T-helper 1 cell (primary cell): ENCODE measurements at places on chromosomes 2 and 18.

- DNase-seq = no peak
Measured at GRCh38 chr2:241573741-241574140, 15.2 kb downstream of the BOK start.

- no peak for DNase-seq
Measured at GRCh38 chr2:124308319-124309062, 283.4 kb downstream of the CNTNAP5 start.

DNA sequence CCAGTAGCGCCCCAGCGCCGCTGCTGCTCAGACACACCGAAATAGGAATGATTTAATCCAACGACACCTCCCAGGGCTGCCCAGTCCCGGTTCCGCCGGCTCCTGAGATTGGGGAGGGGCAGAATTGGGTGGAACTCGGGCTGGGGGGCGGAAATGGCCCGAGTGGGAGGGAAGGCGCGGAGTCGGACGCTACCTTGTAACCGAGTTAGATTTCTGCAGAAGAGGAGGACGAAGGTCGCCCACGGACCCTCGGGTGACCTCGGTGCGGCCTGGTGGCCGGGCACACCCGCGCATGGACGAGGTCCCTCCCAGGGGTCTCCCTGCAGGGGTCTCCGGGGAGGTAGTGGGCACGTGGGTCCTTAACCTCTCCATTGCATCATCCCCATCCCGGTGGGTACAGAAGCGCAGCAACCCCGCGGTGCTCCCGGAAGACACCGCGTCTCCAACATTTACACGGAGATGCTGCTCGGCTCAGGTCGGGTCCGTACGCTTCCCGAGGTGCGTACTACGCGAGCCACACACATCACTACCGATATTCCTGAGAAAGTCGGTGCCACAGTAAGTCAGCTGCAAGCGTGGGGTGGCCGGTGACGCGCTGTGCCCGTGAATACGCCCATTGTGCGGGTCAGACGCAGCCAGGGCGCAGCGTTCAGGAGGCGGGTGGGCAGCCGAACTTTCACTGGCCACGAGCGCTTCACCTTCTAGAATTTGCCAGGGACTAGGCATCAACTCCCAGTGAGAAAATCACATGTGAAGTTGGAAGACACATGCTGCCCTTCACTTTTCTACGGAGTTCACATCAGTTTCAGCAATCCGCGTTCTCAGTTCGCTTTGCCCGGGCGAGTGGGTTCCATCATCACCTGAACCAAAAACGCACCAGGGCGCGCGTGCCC lies 3.0 kb downstream of the ZNF516 start:
- DNase-seq = no peak

GRCh38 chr2:235640926-235641723 lies 147.3 kb downstream of the AGAP1 start:
- DNase-seq = no peak

GRCh38 chr2:86809481-86810121 lies 18.9 kb upstream of the CD8A start:
- DNase-seq = no peak

DNA sequence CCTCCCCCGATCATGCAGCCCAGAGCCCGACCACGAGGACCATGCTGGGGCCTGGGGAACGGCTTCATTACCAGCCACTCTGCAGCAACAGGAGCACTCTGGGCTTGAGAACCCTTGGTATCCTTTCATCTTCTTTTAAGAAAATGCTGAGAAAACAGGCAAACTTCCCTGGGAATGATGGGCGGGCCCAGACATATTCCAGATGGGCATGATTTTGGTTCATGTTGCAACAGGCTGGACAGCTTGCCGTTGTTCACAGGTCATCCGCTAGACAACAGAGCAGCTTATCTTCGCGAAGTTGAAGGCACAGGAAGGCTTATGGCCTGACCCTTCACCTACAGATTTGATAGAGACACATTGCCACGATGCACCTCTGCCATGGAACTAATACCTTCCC lies 121.0 kb downstream of the KLHL29 start:
- no peak for DNase-seq

GRCh38 chr2:150732064-150732463 lies 244.6 kb upstream of the RND3 start:
- no peak for DNase-seq

DNA sequence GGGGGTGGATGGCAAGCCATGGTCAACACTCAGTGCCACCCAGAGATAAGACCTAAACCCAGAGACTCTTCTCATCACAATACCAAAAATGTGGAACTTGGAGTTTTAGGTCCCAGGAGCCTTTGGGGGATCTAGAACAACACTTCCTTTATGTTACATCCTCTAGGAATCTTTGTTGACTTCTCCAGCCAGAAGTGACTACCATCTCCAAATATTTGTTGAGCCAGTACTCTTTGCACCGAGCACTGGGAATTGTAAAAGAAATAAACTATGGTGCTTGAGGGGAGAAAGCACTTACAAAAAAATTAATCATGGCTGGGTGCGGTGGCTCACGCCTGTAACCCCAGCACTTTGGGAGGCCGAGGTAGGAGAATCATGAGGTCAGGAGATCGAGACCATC lies 120.0 kb upstream of the TMEM200C start:
- DNase-seq = no peak

DNA sequence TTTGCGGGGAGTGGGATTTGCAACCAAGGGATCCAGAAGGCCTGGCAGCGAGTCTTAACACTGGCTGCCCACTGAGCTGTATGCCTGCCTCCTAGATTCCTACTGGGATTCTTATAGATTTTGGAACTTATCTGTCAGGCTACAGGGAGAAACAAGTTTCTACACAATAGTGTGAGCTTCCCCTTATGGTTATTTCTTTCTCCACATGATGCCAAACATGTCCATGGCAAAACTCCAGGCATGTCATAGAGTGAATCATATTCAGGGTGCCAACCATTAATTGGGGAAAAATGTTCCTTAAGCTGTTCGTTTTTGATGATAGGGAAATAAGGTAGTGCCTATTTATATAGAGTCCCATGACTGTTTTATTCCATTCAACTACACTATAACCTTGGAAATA lies 1185.2 kb upstream of the CELF4 start:
- no peak for DNase-seq

DNA sequence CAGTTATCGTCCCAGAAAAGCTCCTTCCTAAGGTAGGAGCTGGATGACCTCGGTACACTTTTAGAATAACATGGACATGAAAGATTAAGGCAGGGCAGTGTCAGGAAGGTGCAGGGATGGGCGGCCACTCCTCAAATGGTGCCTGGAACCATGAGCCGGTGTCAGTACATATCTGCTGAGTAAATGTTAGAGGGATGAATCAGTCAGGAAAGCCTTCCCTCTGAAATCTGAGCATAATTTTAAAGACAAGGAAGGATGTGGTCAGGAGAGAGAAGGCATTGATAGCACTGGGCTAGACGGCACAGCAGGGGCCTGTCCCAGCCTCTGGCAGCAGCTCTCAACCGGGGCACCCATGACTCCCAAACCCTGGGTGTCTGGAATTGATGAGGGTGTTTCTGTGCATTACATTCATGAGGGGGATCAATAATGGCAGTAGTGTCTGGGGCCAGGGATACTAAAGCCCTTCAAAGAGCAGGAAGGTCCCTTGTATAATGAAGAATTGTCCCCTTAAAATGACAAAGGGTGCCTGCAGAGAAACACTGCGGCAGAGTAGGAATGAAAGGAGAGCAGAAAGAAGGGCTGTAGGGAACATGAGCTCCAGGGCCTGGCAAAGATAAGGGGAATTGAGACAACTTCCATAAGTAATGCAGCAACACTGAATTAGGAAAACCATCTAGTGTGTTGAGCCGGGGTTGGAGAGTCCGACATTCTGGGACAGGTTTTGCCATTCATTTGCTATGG lies 162.3 kb upstream of the REV1 start:
- DNase-seq = no peak

DNA sequence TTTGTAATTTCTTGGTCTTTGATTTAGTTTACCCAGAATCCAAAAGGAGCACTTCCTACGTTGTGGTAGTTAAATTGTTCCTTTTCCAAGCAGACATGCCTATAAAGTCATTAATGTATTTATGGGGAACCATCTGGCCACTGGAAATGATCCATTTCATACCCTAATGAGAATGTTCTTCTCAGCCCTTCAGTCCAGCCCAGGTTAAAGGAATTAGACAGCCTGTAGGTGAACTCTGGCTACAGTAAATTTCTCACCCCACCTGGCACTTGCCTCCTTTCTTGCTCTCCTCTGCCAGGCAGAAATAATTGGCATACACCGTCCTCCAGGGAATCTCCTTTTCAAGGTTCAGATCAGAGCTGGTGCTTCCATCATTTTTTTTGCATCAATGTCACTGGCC lies 121.1 kb downstream of the SETBP1 start:
- no peak for DNase-seq

DNA sequence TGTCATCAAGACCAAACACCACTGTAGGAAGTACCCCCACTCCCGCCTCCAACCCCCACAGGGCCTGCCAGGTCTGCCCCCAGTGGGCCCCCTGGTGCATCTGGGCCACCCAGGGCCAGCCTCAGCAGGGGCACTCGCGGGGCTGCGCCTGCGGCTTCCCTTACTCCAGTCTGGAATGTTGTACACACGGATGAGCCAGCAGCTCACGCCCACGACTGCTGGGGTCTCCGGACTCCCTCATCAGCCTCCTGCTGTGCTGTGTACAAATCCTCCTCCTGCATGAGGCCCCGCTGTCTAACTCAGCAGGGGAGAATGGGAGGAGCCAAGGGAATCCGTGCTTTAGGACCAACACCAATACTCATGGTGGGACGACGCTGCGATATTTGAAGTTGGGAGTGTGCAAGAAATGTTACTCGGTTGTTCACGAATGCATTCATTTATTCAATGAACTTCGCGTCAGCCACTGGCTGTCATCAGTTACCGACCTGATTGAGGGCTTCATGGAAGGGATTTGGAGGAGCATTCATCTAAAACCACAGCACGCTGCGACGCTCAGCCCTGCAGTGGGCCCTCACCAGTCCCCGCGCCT lies 654 bp upstream of the ASB1 start:
- DNase-seq = no peak

GRCh38 chr18:79405019-79405780 lies 9.5 kb downstream of the NFATC1 start:
- DNase-seq = peak; percentile 56

DNA sequence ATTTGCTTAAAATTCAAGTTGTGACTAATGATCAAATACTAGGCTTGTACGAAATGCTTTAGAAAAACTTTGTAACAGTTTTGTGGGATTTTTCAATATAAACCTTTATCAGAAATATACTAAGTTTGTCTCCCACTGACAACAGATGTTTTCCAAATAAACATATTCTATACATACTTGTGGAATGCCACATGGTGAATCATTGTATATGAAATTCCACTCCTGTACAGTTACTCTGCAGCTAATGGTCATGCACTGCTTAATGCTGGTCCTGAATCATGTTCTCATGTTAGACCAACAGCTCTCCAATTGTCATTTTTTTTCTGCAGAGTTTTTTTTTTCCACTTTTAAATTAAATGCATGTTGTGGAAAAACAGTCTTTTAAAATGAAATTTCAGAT lies 90.1 kb downstream of the DPP4 start:
- no peak for DNase-seq

GRCh38 chr2:240916571-240917008 lies 10.5 kb downstream of the CROCC2 start:
- no peak for DNase-seq

DNA sequence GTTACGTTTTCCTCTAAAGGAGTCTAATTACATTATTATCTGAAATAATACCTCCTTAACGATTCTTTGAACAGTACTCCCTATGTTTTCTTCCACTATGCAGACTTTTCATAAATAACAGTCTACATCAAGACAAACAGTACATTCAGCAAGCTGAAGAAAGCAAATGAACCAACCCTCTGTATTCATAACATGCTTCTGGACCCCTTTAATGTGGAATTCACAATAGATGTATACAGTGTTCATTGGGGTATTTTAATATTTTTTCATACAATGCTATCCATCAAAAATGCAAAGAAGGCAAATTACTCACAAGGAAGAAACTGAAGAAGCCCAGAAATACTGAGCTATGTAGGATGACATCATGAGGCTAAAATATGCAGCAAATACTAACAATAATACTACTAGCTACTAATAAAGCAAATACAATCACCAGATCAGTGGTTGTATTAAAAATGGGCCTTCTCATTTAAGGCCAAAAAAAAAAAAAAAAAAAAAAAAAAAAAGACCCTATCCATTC lies 408.6 kb downstream of the MTX2 start:
- DNase-seq = no peak

DNA sequence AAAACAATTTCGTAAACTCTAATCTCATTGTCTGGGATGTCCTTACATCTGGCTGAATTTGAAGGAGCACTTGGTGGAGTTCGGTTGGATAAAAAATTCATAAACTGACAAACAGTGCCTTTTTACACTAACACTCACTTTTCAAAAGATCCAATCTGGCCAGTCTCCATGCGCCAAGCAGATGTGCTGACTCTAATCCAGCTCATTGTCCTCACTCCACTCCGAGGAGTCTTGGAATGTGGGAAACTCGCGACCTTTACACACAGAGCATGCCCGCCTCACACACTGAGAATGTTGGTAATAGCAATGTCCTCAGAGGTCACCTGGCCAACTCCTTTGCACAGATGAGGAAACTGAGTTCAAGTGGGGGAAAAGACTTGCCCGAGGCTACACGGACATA lies 66.8 kb downstream of the XDH start:
- no peak for DNase-seq

GRCh38 chr2:149271575-149271974 lies 58.8 kb upstream of the LYPD6 start:
- no peak for DNase-seq

GRCh38 chr18:5879479-5879882 lies 15.8 kb downstream of the TMEM200C start:
- DNase-seq = no peak

GRCh38 chr2:86003104-86003503 lies 102.6 kb downstream of the POLR1A start:
- no peak for DNase-seq

GRCh38 chr2:241496904-241497877 lies 11.2 kb downstream of the STK25 start:
- no peak for DNase-seq

GRCh38 chr2:121256720-121257479 lies 28.1 kb downstream of the TFCP2L1 start:
- no peak for DNase-seq

- DNase-seq = no peak
Measured at GRCh38 chr18:26489881-26490280, 58.5 kb downstream of the KCTD1 start.

DNA sequence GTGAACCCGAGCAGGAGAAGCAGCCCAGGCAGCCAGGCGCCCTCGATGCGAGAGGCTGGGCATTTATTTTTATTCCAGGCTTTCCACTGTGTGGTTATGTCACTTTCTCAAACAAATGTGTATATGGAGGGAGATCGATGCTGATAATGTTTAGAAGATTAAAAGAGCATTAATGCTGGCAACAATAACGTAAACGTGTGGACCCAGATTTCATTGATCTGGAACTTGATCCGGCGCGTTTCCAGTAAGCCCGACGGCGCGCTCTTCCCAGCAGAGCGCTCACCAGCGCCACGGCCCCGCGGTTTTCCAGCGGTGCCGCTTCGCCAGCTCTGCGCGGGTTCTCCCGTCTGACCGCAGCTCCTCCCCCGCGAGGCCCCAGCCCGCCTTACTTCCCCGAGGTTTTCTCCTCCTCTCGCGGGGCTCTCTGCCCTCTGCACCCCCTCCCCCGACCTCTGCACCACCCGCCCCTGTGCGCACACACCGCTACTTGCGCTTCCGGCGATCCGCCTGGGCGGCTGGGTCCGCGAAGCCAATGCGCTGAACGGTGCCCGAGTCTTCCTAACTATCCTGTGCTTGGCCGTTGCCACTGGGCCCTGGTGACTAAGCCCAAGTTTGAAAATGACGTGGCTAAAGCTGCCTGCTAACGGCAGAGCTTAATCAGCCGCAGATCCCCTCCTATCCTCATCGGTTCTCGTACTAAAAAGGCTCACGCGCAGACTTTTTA lies 6.1 kb downstream of the ONECUT2 start:
- no peak for DNase-seq

GRCh38 chr2:212227755-212228154 lies 310.8 kb downstream of the ERBB4 start:
- DNase-seq = no peak
